NCI-H460 (cell line): ENCODE measurements at places on chromosomes 1 and 21. TPM values are rescaled to one million over a fixed set of nuclear protein-coding genes. Genes with fewer than 3 reads are reported as not detected.

Gene GJA4
- not detected in 2 replicates for total RNA-seq

Gene KRTAP12-2
- not detected in 2 replicates for total RNA-seq

Gene SUCO
- 26.5 and 27.7 TPM in 2 replicates for total RNA-seq

Gene MATN1
- total RNA-seq, result 0.09 and 0.30 TPM in 2 replicates

DNA sequence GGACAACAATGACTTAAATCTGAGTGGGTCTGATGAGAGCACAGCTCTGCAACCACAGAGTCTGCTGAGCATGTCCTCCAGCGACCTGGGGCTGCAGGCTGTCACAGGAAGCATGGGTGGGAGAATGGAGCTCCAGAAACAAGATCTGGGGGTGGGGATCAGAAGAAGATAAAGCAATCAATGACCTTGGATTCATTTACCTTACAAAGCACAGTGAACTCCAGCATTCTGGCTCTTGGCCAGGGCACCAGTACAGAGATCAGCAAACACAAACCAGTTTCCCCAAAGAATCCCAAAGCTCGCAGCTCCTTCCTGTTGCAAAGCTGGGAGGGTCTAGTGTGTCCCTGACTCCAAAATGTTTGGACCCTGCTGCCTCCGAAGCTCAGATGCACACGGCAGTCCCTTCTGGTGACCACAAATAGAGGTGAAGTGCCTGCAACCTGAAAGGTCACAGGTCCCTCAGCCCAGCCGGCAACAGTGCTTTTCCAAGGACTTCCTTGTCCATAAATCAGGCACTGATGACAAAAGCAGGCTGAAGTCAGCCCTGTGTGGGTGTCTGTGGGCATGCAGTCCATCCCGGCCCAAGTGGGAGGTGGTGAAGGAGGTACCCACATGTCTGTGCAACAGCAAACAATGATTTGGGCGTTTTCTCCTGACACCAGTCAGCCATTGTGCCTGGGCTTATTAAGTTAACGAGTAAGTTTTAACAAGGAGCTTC lies 76.1 kb downstream of the SH3BGR start:
- DNase-seq, result no peak

DNA sequence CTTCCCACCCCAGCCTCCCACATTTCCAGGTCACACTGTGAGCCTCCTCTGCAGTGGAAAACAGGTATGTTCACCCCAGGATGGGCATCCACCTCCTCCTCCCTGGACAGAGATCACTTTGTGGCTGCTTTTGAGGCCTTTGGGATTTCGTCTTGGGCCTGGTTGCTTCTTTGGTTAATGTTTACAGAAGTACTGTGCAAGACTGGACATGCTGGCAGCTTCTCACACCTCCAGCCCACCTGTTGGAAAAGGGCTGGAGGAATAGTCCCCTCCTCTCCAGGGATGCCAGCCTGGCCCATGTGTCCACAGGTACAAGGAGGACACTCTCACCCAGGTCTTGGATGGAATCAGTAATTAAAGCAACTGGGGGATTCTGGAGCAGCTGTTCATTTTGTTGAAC lies 56.1 kb downstream of the KAZN start:
- DNase-seq, result no peak

DNA sequence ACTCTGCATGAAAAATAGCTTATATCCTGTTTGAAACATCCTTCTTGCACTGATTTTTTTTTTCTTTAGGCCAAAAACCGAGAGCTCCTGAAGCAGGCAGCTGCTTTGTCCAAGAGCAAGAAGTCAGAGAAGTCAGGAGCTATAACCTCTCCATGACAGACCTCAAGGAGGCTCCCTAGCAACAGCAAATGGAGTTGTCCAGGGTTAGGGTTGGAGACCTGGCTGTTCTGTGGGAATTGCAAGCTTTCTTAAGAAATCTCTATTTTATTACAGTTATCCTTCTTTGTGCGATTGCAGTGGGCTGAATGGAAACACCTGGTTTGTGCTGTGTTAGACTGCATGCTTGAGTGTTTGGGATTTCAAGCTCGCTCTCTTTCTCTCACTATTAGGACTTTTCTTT lies 12.6 kb upstream of the STX12 start:
- no peak for DNase-seq

DNA sequence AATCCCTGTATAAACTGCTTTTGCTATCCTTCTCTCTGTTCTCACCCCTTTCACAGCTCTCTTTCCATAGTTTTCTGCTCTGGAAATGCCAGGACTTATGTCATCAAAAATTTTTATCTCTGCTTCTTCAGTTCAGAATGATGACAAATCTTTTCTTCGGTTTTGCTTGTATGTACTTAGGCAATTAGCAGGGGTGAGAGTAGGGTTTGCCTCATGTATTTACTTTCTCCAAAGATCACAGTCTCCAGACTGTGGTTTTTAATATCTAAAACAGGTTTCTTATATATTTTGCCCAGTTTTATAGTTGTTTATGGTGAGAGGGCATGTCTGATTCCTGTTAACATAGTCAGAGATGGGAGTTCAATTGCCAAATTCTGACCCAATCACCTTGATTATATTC lies 235.4 kb upstream of the LYPLAL1 start:
- no peak for DNase-seq

DNA sequence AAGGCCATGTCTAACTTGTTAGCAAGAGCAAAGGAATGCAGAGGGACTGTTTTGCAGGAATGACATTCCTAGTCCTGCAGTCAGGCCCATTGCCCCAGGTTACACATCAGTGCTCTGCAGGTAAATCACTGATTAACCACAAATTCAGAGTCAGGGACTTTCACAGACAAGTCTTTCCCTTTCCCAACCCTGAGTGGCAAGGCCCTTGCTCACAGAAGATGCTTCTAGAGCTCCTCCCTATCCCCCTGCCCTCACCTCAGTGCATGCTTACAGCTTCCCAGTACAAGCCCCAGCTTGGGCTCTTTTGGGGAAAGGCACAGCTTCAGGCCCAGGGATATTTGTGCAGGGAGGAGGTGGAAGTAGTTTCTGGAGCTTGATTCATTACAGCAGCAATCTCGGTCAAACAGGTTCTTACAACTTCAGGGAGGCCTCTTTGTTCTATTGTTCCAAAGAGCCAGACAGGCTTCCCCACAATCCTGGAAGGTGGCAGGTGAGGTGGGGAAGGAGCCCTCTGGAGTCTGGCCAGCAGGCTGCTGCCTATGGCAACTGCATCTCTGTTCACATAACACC lies 53.9 kb downstream of the CASQ2 start:
- DNase-seq, result no peak

DNA sequence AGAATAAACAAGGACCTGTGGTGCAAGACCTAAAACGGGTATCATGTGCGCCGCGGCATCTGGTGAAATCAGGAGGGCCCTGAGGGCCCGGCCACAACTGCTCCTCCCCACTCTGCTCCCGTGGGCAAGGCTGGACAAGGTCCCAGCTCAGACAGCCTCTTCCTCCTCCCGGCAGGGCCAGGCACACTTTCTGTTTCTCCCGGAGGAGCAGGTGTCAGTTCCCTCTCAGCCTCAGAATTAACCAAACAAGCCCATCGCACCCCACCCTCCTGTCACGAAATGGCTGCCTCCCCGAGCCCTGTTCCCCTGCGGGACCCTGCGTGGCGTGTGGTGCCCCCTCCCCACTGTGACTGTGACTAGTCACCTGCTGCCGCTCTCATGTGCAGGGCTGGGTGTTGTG lies 15.2 kb downstream of the PTTG1IP start:
- DNase-seq, result no peak

DNA sequence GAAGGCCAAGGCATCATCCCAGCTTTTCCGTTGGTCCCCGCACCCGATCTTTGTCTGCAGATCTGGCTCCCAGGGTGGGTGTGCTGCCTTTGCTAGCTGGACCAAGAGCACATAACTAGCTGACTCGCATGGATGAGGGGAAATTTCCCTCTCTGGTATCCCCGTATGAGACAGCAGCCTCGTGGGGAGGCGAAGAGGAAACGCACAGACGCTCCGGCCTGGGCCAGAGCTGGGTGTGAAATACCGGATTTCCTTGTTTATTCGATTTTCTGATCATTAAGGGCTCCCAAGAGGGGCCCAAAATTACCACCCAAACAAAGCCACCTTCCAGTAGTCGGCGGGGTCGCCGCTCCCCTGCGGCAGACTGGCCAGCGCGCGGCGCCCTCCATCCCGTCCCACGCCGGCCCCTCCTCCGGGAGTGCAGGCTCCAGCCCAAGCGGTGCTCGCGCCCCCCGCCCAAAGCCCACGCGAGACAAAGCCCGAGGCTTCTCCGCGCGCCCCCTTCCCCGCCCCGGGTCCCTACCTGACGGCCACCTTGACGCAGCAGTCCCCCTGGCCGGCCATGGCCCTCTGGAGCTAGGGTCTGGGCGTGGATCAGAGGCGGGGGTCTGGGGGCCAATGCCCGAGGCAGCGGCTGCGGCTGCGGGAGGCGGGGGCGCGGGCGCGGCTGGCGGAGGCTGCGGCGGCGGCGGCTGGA lies 546 bp downstream of the KIF21B start:
- no peak for DNase-seq

DNA sequence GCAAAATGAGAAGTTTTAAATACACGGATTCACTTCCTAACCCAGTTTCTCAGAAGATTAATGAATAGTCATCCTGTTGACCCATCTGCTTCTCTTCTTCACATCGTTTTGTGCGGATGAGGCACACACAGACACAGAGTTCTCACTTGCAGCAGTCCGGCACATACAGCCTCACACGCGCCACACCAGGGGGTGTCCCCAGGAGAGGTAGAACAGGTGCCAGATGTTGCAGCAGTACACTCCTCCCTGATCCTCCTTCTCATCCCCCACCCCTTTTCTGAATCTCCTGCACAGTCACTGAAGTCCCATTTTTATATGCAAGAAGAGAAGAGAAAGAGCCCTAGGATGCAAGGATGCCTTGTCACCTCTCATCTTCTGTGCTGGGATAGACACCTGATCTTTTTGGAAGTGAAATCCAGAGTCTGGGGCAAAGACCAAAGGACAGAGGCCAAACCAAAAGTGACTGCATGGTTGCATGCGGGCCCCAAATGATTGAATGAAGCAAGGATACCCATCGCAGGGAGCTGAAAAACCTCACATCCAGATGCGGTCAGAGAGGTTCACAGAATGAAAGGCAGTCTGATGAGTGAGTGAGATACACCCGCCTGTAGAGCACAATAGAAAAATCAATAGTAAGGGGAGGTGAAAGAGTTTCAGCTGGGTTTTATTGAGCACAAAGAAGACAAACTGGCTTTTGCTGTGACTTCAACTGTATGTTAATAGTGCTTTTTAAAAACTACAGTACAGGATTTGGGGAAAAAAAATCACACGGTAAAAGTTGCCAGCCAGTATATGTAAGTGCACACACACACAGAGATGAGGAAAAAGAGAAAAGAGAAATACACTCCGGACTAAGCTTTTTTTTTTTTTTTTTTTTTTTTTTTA lies 28.9 kb downstream of the PBX1 start:
- DNase-seq, result no peak

DNA sequence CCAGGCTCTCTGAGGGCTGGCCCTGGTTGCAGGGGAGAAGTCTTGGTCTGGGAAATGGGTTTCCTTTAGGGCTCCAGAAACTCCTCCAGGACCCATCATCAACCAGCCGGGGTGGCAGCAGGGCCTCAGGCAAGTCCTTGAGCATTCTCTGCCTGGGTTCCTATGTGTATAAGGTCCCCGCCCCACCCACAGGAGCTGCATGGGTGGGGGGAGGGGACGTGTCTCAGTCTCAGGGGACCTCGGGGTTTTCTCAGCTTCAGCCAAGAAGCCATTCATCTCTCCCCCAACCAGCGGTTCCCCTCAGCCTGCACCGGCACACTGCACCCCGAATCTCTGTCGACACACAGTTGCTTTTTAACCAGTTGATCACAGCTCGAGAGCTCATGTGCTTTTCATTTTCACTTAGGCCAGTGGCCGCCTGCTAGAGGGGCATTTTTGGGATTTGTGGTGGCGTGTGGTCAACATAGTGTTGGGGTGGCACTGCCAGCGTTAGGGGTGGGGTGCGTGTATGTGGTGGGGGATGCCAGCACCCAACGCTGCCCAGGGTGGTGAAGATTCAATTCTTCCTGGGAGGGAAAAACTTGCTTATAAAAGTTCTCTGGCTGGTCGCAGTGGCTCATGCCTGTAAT lies 6.5 kb downstream of the RUNX3 start:
- no peak for DNase-seq

DNA sequence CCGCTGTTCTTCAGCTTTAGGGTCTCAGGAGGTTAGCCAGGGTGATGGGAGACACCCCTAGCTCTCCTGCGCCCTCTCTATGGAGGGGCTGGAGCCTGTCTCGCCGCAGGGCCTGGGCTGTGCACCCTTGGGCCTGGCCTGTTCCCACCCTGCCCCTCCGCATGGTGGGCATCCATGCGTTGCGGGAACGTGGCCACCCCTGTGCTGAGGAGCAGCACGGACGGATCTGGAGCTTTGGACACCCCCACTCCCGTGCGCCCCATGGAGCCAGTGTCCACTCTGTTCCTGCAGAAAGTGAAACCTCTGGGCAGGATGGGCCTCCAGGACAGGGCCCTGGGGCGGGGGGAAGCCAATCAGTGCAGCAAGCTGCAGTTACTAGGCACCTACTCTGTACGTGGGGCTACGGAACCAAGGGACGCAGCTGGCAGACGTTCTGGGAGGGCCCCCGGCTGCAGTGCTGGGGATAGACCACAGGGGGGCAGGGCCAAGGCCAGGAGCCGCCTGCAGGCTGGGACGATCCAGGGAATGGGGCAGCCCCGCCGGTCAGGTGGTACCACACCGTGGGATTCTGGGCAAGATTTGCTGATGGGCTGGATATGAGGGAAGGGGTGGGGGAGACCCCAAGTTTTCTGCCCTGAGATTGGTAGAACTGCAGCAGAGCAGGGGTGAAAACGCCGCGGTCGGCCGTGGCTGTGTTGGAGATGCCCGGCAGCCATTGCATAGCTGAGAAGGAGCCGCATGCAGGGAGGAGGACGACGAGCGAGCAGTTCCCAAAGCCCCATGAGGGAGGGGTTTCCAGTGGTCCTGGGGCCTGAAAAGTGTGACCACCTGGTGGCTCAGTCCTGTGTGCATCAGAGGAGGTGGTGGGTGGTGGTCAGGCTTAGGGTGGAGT lies 43.3 kb downstream of the TP73 start:
- DNase-seq, result peak; percentile 29

- DNase-seq, result no peak
Observed at GRCh38 chr21:25855576-25855975, 120.8 kb downstream of the GABPA start.

- no peak for DNase-seq
Observed at GRCh38 chr1:23354245-23354644, 10.2 kb upstream of the HNRNPR start.

GRCh38 chr1:39525366-39526165 lies 34.1 kb downstream of the BMP8A start:
- no peak for DNase-seq

- DNase-seq, result no peak
Observed at GRCh38 chr1:42348498-42348897, 13.5 kb upstream of the FOXJ3 start.
